RKO (cell line): ENCODE measurements at places on chromosomes 4 and X.
A peak's percentile ranks its signal among the peaks of the same experiment; 100 is the strongest.

GRCh38 chr4:133189147-133189517 lies 40.0 kb downstream of the PCDH10 start:
- no peak for DNase-seq

DNA sequence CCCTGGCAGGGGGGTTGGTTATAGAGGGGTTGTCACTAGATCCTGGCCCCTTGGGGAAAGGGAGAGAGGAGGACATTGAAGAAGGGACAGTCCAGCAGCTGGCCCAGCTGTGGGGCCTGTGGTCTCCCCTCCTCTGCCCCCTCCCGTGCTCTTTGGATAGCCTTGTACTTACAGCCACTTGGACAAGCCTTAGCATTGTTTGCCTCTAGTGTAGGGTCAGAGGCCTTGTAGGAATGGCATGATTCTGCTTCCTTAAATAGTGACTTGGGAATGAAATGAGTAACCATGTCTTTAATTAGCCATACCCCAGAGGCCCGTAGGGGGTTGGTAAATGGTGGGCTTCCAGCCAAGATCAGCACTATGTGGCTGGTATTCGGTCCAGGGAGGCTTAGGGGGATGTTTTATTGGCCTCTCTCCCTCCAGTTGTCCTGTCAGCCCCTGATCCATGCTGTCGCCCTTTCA lies 230.6 kb downstream of the PTTG2 start:
- DNase-seq, result no peak

DNA sequence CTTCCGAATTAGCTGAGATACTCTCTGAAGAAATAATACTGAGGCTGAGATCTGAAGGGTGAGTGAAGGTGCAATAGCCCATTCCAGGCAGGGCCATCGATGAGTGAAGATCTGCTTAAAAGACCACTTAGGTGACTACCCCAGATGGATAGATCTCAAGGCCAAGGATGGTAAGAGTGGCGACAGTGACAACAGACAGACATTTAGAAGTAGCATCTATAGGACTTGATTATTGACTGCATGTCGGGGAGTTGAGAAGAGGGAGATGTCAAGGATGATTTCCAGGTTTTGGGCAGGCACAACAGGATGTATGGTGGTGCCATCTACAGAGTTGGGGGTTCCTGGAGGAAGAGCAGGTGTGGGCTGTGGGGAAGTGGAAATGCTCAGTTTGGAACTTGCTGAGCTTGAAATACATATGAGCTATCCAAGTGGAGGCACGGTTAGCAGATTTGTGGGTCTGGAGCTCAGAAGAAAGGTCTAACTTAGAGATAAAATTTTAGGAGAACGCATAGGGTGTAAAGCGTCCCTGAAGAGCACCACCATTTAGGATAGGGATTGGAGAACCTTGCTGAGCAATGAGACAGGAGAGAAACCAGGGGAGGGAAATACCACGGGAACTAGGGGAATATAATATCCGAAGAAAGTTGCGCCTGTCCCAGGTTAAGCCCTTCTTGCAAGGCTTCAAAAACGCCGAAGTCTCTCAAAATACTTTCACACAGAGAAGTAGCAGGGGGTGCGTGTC lies 688 bp downstream of the UFSP2 start:
- DNase-seq, result peak; percentile 58

DNA sequence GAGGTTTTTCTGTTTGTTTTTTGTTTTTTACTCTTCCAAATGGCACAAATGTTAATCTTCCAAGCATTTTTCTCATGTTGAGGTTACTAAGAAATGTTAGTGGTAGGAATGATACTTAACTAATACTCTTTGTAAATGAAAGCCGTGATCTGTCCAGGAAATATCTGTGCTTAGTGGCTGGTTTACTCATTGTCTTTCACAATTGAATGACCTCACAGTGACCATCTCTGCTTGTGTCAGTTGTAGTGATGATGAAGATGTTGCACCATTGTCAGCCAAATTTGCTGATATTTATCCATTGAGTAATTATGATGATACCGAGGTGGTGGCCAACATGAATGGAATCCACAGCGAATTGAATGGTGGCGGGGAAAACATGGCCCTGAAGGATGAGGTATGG lies 93.5 kb downstream of the TNIP2 start:
- peak; percentile 48 for DNase-seq

DNA sequence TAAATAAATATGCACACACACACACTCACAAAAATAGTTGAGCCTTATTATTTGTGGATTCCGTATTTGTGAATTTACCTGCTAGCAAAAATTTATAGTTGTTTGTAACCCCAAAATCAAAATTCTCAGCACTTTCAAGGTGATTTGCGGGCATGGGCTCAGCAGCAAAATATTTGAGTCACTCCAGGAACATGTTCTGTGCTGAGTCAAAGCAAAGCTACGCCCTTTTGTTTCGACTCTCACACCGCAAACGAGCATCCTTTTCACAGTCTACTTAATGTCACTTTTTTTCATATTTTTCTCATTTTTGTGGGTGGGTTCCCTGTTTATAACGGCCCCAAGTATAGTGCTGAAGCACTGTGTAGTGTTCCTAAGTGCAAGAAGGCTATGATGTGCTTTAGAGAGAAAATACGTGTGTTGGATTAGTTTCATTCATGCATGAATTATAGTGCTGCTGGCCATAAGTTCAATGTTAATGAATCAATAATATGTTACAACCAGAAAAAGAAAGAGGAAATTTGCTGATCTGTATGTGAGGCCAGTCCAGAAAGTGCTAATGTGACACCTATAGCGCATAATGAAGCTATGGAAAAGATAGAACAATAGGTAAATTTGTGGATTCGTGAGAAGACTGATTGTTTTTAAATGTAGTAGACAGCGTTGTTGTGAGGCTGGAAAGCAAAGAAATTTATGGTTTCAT lies 723.2 kb upstream of the AGA start:
- DNase-seq, result peak; percentile 2

- DNase-seq, result peak; percentile 32
Measured at GRCh38 chrX:85836868-85837267, 210.5 kb downstream of the CHM start.

GRCh38 chrX:68940601-68941000 lies 111.8 kb downstream of the EFNB1 start:
- DNase-seq, result no peak

DNA sequence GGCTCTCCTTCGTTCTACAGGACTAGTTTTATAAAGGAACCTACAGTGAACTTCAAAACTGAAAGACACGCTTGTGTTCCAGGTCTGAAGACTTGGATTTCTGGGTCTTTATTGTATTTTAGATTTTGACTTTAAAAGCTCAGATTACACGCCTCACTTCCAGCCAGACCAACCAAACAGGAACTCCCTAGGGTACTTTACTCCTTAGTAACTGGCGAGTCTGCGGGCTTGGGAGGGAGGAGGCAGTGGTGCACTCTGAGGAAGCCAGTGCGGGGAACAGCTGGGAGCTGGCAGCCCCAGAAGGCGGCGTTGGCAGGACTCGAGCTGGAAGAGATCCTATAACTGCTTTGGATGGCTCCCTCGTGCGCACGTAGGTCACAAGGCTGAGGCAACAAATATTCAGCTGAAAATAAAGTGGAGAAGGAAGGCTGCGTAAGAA lies 391 bp upstream of the PHKA1 start:
- peak; percentile 63 for DNase-seq

DNA sequence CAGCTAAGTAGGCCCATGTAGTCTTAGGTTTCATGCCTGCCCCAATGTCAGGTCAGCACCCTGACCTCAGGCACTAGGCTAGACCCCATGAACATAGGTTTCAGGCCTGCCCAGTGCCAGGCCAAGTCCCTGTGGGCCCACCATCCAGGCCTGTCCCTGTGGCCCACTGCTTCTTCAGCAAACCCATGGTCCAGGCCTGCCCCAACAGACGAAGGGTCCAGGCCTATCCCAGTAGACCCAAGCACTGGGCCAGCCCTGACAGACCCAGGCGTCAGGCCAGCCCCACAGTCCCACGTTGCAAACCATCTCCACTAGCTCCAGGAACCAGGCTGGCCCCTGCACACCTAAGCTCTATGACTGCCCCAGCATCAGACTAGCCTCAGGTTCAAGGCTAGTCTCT lies 92.4 kb downstream of the ENOX2 start:
- DNase-seq, result no peak

DNA sequence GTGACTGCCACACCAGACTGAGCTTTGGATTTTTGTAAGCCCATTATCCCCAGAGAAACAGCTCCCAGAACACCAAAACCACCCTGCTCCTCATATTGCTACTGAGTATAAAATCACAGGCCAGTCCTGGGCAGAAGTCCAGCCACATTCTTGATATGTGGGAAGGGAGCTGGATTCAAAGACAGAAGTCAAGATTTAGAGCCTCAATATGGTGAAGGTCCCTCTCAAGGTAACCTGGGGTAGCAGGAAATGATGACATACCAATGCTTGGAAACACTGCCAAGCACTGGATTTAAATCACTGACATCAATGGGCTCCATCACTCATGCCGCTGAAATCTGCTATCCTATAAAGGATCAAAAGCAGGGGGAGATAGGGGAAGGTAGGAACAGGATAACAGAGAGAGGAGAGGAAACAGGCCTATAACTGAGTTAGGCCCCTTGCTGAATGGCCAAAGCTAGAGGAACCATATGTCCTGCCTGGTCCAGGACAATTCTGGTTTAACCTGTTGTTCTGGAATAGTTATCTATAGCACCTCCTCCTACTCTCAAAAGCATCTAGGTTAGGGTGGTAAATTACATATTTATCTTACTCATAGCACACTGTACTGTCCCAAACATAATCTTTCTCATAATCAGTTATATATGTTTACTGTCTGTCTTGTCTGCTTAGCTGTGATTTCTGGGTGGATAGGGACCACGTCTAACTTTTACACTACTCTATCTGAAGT lies 83.7 kb upstream of the NHS start:
- DNase-seq, result no peak
